Suppressor macrophage treated with lipopolysaccharide for 1 hour (primary cell): ENCODE measurements at places on chromosomes 11 and 22.

- no peak for DNase-seq
Observed at GRCh38 chr11:108870373-108871020, 205.6 kb downstream of the DDX10 start.

- DNase-seq = peak; percentile 97
Observed at GRCh38 chr22:32474635-32475467, at the start of gene FBXO7. Gene FBXO7 (plus strand): TSS chr22:32474811. CDS start chr22:32475003, 192 bp downstream.

DNA sequence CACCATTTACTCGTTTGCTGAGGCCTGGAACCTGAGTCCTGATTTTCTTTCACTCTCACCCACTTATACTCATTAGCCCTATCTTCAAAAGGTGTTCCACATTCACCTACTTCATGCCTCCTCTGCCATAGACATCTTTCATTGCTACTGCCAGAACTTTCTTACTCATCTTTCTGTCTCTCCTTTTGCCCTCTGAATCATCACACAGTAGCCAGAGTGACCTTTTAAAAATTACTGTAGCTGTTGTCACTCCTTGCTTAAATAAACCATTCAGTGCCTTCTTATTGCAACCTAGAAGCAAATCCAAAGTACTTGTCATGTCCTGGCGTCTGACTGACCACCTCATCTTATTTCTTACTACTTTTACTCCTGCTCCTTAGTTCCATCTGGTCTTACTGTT, 38.2 kb downstream of the ATXN10 start:
- no peak for DNase-seq

- no peak for DNase-seq
Observed at GRCh38 chr22:22178992-22179391, 65.6 kb upstream of the VPREB1 start.

GRCh38 chr11:43681401-43681942, 934 bp downstream of the HSD17B12 start:
- DNase-seq = peak; percentile 30

DNA sequence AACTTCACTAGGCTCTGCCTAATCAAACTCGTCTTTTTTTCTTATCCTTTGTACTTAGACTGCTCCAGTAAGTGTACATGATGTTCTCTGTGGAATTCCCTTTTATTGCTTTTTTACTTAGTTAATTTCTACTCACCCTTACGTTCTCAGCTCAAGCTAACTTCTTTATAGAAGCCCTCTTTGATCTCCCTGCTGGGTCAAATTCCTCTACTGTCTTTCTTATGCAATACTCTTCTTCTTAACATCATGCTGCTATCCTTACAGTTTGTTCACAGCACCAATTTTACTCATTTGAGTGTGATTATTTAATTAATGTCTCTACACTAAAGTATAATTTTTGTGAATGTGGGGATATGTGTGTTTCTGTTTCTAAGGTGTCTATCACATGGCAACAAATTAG, 498.3 kb downstream of the CNTN5 start:
- no peak for DNase-seq

- DNase-seq = no peak
Observed at GRCh38 chr11:14061721-14062120, 99.2 kb downstream of the SPON1 start.

DNA sequence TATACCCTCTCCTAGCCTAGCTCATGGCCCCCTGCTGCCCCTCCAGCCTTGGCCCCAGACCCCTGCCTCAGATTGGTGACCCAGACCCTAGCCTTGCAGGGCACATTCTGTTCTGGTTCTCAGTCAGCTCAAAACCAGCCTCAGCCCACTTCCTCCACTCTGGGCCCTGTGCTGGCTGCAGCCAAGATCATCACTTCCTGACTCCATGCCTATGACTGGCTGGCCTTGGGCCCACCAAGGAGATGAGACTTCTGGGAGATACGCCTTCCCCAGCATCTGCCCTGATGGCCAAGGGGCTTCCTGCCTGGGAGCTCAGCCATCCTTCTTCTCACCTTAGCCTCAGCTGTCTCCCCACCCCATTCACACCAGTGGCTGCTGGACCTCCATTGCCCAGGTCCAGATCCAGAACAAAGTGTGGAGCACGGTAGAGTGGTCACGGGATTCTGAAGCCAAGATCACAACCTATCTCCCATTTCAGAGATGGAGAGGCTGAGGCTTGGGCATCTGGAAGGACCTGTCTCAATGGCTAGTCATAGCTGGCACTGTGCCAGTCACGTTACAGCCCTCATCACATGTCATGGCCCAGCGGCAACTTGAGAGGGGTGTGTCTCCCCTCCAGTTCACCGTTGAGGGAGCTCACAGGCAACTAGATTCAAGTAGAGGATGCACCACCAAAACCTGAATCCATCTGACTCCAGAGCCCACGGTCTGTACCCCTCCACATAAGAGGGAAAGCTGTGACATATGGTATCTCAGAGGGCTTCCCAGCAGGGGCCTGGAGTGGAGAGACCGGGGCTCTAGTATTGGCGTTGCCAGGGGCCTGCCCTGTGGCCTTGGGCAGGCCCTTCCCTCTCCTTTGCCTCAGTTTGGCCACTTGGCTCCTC, 43.0 kb upstream of the KLHL35 start:
- peak; percentile 47 for DNase-seq

DNA sequence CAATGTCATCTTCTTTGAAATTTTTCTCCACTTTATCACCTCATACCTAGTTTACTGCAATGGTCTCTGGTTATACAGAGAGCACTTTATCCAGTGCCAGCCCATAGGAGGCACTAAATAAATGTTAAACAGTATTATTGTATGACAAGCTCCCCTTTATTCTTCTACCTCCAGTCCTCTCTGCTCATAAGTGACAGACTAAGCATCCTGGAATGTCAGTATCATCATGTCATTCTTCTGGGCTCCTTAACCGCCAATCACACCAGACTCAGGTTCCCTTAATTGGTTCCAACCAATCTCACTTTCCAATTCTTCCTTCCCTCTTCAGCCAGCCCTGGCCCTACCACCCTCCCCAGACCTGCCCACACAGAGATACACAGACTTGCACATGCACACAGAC, 93.1 kb downstream of the RPL27A start:
- DNase-seq = no peak

GRCh38 chr11:68948496-68948895, 32.3 kb downstream of the MRGPRD start:
- DNase-seq = no peak

DNA sequence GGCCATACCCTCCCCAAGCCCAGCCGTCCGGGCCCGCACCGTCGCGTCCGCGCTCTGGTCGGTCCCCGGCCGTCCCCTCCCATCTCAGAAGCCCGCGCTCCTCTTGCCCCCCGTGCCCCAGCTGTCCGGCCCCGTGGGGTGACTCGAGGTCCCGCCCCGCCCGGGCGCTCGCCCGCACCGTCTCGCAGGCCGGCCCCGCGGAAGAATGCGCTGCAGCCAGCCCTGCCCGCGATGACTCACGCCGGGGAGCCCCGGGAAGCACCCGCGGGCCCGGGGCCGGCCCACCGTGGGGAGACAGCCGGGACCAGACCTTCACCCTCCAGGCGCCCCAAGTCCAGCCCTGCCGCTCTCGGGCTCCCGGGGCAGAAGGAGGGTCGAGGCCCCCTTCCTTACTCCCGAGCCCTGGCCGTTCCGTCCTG, 320 bp upstream of the PHLDA2 start:
- DNase-seq = peak; percentile 98

- no peak for DNase-seq
Observed at GRCh38 chr22:50702821-50703725, 30.4 kb downstream of the SHANK3 start.

DNA sequence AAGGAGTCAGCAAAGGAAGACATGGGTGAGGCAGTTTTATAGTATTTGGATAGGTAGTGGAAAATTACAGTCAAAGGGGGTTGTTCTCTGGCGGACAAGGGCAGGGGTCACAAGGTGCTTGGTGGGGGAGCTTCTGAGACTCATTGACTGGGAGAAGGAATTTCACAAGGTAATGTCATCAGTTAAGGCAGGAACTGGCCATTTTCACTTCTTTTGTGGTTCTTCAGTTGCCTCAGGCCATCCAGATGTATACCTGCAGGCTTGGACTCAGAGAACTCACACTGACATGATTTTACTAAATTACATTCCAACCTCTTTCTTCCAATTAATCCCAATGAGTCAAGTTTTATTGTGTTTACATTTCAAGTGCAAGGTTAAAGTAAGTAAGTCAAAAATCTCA, 240.5 kb upstream of the API5 start:
- no peak for DNase-seq

DNA sequence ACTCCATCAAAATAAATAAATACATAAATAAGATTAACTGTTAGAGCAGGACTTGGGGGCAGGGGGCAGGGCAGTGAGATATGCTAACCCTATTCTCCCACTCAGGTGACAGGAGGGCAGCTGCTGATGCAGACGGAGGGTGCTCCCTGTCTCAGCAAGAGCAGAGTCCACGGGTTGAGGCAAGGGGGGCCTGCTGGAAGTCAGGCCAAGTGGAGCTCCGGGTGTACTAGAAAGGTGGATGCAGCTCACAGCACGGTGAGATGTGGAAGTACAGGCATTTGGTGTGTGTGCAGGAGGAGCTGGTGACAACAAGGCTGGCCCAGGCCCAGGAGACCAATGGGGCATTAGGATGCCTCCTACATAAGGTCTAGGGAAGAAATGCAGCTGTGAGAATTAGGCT, 467.3 kb upstream of the B3GAT1 start:
- DNase-seq = no peak

DNA sequence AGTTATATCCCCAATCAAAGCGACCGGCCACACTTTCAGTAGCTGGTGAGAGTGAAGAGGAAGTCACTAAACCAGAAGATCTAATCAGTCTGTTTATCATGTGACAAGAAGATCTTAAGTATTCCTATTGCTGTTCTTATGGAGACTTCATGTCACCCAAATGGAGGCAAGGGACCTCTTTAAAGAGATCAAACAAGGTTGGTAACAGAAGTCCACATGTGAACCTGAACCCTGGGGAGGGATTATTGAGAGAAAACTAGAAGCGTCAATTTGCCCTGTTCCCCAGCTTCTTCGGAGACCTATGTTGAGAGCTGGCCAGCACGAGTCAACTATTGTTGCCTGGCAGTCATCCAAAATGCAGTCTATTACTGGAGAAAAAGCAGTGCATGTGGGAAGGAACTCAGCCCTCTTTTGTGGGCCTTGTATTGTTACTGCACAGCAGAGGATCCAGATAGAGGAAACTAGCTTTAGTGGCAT, 76.9 kb upstream of the CTSC start:
- DNase-seq = peak; percentile 64

GRCh38 chr11:62472063-62472884, 53.4 kb downstream of the SCGB1A1 start:
- peak; percentile 62 for DNase-seq

DNA sequence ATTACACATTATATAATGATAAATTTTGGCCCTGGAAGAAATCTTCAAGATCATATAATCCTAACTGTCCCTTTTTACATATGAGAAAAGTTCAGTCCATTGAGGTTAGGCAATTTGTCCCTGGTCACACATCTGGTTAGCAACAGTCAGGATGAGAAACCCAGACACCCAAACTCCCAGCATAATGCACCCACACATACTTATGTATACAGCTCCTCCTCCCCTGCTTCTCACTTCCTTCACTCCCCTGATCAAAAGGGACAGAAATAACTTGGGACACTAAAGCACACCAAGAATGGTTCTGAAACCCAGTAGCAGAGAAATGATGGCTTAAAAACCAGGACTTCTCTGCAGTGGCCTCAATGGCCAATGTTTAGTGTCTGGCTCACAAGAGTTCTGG, 11.1 kb downstream of the NUMA1 start:
- peak; percentile 67 for DNase-seq

DNA sequence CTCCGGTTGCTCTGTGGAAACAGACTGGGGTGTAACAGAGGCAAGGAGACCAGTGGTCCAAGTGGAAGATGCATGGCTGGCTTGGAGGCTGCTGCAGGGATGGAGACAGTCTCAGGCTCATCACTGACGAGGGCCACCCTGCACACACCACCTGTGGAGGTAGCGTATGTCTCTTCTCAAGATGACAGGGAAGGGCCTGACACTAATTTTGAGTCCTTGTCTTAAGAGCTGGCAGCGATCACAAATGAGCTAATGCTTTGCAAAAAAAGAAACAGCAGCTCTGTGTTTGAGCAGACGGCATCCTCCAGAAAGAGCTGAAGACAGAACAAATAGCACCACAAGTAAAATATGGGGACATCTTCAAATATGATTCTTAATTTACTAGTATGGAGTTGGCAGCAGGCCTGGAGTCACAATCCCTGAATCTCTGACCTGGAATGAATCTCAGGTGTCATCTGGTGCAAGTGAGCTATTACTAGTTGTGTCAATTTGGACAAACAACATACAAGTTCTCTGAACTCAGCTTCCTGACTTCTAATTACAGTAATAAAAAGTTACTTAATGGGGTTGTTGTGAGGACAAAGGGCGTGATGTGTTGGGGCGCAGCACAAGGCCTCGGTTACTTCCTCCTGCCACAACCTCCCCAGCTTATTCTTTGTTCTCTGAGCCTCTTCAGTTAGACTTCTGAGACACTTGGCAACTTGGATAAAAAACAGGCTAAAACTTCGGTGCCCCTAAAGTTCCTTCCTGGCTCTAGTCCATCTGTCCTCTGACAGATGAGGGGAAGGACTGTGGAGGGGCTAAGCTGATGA, 95.2 kb upstream of the BID start:
- no peak for DNase-seq

- DNase-seq = no peak
Observed at GRCh38 chr11:13118194-13118593, 109.1 kb downstream of the RASSF10 start.

DNA sequence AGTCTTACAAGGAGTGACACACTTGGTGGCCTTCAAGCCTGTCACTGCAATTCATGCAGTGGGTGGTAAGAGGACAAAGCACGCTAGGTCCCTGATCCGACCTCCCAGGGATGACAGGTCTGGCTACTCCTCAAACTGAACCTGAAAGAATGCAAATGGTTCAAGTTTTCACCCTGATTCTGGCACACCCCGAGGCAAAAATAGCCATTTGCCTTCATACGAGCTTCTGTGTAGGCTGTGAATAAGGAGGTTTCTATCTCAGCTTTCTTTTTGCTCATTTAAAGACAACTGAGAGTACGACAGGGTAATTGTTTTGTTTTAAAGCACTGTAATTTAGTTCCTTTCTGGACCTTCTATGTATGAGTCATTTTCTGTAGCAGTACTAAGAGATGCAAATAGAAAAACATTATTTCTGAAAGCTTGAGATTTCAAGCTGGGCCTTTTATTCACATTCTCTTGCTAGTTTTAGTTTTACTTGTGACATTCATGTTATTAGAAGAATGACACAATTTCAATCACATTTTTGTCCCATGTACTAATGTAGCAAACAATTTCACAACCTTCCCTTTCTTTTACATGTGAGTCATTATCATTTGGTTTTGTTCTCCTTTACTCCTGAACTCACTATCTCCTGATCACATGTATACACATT, 56.6 kb upstream of the FDX1 start:
- peak; percentile 99 for DNase-seq

DNA sequence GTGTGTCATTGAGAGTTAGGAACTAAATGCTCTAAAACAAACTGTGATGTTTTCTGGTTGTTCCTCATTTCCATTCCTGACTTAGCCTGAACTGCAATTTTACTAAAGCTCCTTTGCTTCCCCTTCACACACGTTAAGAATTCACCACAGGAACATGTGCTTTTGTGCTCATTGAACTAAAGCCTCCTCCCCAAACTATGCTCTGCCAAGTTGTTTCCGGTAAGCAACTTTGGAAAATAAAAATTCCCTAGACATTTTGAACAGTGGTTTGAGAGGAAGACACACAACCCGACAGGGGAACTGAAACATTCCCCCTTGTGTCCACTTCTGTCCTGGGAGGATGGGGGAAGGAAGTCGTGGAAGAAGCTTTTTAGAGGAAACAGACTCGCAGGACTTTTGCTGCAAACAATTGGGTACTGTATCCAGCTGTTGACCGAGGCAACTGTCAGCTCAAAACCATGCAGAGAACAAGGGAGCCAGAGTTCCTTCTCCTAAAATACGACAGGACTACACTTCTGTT, 66.9 kb downstream of the GAB2 start:
- peak; percentile 80 for DNase-seq
